Activated T-helper 9 cell treated with anti-CD3 and anti-CD28 coated beads, Interleukin-2, amount 50 U/mL, for 16 hours (primary cell): ENCODE measurements at places on chromosomes 7 and 10.

DNA sequence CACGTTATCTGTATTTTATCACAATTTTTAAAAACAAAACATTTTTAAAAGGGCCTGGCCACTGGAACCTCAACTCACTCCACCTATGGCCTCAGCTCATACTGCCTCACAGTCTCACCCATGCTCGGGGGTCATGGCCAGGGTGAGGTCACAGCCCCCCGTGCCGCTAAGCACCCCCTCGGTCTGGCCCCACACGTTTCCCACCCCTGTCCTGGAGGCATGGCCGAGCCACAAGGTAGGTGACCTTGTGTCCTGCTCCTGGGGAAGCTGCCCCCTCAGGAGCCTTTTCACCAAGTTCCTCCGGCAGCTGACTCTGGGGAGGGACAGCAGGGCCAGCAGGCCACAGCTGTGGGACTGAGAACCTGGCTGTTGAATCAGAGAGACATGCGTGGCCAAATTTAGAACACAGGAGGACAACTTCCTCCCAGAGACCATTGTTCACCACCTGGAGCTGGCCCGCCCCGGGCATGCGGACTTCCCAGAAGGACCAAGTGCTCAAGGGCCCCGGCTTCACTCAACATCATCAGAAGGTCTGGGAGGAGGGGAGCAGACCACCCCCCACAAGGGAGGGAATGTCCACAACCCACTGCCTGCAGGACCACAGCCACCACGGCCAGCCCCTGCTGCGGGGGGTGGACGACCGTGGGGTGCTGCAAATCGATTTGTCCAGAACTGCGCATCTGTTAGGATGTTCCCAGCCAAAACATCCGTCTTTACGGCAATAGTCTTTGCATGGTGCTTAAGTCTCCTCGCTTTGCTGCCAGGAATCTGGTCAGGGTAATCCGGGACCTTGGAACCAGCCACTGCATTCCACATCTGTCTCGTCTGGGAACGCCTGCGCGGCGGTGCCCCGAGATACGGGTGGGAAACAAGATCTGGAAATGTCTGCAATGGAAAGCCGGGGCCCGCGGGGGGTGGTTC, 48.6 kb upstream of the PDGFA start:
- DNase-seq: no peak

DNA sequence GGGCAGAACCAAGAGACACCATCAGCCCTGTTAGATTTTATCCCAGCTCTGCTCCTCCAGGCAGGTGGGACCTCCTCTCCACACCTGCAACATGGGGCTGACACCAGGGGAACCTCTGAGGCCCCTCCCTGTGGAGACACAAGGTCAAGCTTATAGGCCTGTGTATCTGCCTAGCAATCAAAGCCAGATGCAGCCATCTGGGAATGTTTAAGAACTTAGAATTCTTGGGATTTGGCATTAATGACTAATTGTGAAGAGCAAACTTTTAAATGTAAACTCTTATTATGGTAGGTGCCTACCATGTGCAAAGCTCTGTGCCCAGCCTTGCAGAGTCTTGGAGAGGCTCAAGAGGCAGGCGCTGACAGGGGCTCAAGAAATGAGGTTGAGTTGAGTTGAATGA, 52.1 kb downstream of the TBATA start:
- no peak for DNase-seq

DNA sequence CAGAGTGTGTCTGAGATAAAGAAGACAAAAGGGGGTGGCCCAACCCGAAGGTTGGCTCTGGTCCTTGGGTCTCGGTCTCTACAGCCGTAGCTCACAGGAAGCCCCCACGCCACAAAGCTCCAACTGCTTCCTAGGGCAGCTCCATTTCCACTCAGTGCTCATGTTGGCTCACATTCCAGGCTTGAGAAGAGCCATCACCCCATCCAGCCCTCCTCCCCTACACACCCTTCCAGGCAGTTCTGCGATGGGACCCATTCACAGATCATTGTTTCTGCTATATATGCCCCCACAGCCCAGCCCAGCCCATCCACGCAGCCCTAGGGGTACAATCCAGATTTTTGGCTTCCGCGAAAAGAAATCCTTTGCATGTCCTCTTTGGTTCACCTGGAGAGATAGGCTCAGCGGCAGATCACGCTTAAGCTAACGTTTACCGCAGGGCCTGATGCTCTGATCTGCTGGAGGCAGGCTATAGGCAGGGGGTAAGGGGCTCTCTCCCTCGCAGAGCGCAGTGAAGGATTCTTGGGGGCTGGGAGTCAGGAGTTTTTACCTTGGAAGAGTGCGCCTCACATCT, 6.2 kb upstream of the HOXA11 start:
- no peak for DNase-seq

GRCh38 chr10:86878983-86879713, 78.3 kb downstream of the MMRN2 start:
- DNase-seq: no peak

DNA sequence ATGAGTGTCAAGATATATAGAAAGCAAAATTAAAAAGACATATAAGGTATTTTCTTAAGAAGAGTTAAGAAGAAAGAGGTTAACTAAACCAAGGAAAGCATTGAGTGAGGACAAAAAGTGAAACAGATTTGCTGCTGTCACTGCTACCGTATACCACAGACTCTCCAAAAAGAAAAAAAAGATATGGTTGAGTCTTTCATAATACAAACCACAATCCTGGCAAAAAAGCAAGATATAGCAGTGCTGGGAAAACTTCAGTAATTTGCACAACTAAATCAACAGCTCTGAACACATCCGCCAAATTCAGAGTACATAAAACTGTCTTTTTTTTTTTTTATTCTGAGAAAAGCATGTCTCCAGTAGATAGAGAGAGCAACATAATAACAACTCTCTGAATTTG, 114.7 kb downstream of the ETV1 start:
- DNase-seq: no peak

- no peak for DNase-seq
These were observed 198.8 kb downstream of the GRID1 start for GRCh38 chr10:86167762-86168128.

DNA sequence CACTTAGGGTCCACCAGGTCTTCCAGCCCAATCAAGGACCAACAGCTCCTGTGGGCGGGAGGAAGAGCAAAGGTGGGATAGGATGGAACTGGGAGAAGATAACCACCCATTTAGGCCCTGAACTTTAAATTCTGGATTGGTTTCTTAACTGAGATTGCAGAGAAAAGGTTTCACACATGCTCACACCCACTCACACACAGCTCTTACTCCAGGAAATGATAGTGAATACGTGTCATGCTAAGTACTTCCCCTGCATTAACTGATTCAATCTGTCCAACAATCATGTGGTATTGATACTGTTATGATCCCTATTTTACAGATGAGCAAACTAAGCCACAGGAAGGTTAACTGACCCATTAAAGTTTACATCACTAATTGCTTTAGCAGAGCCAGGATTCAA, 4.6 kb upstream of the CYP3A4 start:
- DNase-seq: no peak

DNA sequence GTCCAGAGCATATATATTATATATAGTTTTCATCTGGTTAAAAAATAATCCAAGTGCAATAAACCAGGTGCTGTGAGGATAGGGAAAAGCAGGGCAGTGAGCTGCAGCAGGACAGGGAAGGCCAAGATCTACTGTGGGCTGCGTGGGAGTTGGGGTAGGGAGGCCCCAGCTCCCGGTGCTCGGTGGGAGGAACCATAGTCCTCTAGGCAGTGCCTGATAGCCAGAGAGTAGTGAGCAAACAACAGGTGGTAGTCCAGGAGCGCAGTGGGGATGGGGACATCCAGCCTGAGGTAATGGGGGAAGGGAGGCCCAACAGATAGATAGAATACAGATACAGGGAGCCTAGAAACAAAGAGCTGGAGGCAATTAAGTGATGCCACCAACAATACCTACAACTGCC, 4.1 kb upstream of the BMPR1A start:
- no peak for DNase-seq

DNA sequence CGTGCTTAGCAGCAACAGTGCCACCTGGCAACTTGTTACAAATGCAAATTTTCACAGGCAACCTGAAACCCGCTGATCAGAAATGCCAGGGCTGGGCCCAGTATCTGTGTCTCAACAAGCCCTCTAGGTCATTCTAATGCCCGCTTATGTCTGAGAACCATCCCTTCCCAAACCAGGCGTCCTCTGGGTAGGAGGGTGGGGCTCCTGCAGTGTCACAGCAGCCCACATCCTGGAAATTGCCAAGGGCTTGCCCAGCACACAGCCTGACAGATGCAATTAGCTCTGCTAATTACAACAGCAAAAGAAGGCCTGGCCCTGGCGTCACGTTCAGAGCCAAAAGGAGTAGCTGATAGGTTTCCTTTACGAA, 15.9 kb downstream of the ITPRIP start:
- DNase-seq: no peak

- DNase-seq: no peak
These were observed 71.3 kb downstream of the OSBPL3 start for GRCh38 chr7:24908727-24909126.

DNA sequence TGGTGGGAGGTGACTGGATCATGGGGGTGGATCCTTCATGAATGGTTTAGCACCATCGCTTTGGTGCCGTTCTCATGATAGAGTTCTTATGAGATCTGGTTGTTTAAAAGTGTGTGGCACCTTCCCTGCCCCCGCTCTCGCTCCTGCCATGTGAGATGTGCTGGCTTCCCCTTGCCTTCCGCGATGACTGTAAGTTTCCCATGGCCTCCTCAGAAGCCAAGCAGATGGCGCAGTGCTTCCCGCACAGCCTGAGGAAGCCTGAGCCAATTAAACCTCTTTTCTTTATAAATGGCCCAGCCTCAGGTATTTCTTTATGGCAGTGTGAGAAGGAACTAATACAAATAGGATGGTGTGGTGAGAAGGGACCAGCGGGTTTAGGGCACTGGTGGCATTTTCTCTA, 243.3 kb upstream of the CELF2 start:
- no peak for DNase-seq

- DNase-seq: no peak
These were observed 27.0 kb upstream of the HIBADH start for GRCh38 chr7:27689591-27690164.

DNA sequence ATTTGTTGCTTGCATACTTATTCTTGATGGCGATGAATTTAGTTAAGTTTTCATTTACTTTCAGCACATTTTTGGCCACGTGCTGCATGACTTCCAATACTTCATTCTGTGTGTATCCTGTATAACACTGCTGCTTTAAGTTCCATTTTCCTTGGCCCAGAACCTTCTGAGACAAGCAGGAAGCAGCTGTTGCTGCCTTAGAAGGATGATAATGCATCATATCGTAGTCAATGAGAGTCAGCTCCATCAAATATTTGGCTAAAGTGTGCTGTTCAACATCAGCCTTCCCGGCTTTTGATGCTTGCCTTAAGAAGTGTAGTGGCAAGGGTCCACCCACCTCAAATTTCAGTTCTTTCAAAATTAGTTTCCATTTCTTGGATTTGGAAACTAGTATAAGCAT, 59.2 kb upstream of the GLCCI1 start:
- no peak for DNase-seq

GRCh38 chr7:9557853-9558252, 1124.4 kb downstream of the NXPH1 start:
- no peak for DNase-seq

- DNase-seq: no peak
These were observed 111.6 kb downstream of the NEUROD6 start for GRCh38 chr7:31228957-31229356.

GRCh38 chr7:12572941-12573575, 2.5 kb downstream of the SCIN start:
- DNase-seq: no peak

GRCh38 chr10:34206078-34206934, 608.8 kb downstream of the PARD3 start:
- no peak for DNase-seq

DNA sequence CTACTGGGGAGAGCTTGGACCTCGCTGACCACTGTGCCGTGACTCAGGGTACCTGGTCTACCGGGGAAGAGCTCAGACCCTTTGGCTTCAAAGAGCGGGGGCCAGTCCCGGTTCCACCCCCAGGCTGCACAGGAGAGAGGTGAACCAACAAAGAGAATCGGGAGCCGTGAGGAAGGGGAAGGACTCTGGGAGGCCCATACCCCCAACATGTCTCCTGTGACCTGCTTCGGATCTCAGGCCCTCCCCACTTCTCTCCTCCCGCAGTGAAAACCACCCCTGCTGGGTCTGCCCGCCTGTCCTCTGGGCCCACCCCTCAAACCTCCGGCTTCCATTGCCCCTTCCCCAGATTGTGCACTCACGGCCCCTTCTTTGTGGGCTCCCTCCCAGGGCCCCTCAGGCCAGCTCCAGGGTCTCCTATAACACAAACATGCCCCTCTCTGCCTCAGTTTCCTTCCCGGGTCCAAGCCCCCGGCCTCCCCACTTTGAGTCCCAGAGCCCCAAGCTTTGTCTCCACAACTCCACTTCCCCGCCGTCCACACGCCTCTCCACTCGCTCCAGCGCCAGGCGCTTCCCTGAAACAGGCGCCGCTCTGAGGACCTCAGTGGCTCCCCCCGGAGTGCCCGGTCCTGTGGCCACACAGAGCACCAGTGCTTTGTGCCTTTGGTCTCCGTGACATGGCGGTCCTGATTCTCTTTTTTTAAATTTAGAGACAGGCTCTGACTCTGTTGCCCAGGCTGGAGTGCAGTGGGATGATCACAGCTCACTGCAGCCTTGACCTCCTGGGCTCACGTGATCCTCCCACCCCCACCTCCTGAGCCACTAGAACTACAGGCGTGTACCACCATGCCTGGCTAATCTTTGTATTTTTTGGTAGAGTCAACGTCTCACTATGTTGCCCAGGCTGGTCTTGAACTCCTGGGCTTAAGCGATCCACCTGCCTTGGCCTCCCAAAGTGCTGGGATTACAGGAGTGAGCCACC, 7.5 kb upstream of the INTS1 start:
- no peak for DNase-seq

GRCh38 chr7:126958367-126958766, 294.4 kb downstream of the GRM8 start:
- no peak for DNase-seq

GRCh38 chr10:57624856-57625592, 642.7 kb downstream of the IPMK start:
- no peak for DNase-seq

- DNase-seq: no peak
These were observed 87.0 kb upstream of the SDK1 start for GRCh38 chr7:3214090-3214413.

DNA sequence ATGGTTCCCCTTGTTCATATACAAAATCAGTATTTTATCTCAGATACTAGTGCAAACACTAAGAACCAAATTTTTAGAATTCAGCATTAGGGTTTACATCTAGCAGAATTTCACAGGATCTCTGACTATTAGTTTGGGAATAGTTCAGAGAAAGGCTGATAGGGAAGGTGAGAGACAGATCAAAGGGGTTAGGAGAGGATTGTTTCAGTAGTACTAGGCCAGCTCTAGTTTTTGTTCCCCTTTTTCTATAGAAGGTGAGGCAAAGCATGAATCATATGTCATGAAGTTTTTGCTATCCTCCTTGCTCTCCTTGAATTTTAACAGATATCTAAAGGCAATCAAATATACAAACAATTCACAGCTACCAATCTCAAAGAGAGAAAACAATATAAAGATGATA, 26.1 kb upstream of the CTNNA3 start:
- no peak for DNase-seq

- DNase-seq: no peak
These were observed 8.4 kb downstream of the LRRC4 start for GRCh38 chr7:128022631-128023532.
